NCI-H2107 (cell line): ENCODE measurements at places on chromosomes 12 and 14.

GRCh38 chr14:94531187-94531586, 21.9 kb upstream of the SERPINA12 start:
- no peak for DNase-seq

GRCh38 chr12:95004610-95005009, 1.1 kb upstream of the NDUFA12 start:
- DNase-seq = no peak

DNA sequence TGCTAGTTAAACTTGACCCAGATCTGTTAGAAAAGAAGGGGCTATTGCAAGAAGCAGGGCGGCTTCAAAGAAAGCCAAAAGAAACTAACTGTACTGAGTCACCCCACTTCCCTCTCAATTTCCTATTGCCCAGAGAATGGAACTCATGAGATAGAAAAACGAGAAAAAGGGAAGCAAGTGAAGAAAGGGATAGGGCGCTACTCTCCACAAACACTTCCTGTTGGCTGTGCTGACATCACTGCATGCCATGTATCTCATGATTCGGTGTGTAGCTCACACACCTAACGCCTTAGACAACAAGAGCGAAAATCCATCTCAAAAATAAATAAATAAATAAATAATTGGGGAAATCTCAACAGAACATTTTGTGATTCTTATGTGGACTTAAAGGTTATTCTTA, 13.0 kb upstream of the P2RX4 start:
- DNase-seq = no peak

DNA sequence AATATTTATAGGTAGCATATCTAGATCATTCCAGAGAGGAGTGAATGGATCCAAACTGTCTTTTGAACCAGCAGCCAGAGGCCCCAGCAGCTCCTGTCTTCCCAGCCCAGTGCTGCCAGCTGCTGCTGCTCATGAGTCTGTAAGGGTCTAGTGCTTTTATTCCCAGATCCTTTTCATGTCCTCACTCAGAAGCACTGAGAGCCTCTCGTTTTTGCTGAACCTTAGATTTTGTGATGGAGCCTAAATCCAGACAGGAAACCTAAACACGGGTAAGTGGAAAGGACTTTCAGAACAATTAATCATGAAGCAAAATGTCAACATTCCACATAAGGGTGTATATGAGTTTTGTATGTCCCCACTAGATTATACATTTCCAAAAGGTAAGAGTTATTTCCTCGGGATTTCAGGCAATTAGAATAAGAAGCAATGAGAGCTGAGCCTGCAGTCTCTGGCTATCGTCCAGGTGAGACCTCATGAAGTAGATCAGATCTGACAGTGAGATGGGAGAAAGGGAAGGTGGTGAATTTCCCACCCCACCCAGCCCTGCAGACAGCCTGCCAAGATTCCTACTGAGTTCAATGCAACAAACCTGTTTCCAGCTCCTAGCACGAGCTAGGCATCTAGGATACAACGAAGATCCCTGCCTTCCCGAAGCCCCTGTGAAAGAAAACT, 84.4 kb downstream of the NINJ2 start:
- DNase-seq = no peak

- DNase-seq = no peak
Measured at GRCh38 chr14:101022121-101022520, 118.6 kb upstream of the RTL1 start.

GRCh38 chr14:71764701-71765382, 167.4 kb upstream of the RGS6 start:
- no peak for DNase-seq

DNA sequence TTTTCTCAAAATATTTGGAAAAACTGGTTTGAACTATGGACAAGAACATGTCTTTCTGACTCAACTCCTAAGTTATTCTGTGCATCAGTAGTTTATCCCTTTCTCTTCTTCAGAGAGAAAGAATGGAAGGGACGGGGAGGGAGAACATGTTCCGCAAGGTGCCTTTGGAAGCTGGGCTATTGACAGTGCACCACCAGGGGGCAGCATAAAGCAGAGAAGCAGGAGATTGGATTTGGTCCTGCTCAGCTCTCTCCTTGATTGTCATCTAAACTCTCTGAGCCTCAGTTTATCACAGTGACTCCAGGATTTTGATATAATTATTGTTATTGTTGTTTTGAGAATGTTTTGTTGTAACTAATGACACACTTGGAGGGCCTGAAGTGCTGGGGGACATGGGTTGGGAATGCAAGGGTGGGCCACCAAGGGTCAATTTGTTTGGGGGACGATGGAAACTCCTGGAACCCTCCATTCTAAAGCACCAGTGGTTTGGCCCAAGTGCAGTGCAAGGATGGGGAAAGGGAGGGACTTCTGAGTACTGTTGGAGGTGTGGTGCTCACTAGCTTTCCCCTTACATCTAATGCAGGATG, 45.3 kb upstream of the ANO6 start:
- peak; percentile 27 for DNase-seq

GRCh38 chr14:91352728-91353692, 64.6 kb downstream of the CCDC88C start:
- DNase-seq = no peak

DNA sequence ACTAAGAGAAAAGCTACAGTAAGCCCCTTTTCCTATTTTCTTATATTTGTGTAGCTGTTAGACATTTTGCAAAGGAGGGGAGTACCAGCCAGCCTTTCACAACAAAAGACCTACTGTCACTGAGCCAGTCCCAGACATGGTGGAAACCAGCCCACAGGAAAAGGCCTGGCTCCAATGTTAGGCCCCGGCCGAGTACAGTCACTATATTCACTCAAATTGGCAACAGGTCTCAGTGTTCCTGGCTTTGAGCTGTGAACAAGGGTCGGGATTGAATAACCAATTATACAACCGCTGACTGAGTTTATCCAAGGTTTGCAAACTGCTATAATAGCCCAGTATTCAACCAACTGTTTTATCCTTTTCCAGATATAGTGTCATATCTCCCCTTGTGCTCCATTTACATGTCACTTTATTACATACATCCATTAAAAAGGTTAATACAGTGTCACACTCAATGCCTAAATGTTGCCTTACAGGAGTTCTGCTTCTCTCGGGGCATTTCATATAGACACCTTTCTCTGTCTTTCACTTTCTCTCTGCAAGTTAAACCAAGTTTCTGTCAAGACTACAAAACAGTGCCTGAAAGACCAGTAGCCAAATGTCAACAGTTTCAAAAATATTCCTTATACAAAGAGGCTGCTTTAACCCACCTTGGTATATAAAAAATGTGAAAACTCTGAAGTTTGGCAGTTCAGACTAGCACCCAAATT, 178.1 kb downstream of the SOX5 start:
- no peak for DNase-seq

- no peak for DNase-seq
Measured at GRCh38 chr14:25053585-25053984, 3.6 kb upstream of the STXBP6 start.

GRCh38 chr14:94158239-94158883, 15.8 kb upstream of the PPP4R4 start:
- DNase-seq = no peak

GRCh38 chr14:95025941-95026340, 131.4 kb downstream of the DICER1 start:
- no peak for DNase-seq

DNA sequence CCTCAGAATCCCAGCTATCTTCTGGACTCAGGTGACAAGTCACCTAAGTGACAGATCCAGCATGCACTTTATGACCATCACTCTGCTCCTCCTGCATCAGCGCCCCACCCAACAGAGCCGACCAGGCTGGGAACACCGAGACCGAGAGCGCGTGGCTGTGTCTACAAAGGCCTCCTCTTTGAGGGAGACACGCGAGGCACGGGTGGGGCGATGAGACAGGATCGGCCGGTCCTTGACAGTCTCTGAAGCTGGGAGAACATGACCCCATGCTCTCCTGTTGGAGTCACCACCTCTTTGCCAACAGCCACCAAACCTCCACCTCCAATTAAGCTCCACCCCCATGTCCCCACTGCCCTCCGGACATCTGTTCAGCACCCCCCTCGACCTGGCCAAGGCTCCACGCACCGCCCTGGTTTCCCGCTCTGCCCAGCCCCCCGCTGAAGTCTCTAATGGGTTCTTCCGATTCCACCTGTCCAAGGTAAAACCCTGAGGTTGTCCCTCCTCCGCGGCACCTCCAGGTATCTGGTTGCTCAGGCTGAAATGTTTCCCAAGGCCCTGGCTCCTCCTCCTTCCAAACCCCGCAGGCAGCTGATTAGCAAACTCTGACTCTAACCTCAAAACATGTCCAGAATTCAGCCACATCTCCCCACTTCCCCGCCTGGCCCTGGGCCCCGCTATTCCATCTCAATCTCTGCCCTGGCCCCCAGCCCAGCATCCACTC, 31.5 kb downstream of the HSP90AA1 start:
- DNase-seq = no peak

DNA sequence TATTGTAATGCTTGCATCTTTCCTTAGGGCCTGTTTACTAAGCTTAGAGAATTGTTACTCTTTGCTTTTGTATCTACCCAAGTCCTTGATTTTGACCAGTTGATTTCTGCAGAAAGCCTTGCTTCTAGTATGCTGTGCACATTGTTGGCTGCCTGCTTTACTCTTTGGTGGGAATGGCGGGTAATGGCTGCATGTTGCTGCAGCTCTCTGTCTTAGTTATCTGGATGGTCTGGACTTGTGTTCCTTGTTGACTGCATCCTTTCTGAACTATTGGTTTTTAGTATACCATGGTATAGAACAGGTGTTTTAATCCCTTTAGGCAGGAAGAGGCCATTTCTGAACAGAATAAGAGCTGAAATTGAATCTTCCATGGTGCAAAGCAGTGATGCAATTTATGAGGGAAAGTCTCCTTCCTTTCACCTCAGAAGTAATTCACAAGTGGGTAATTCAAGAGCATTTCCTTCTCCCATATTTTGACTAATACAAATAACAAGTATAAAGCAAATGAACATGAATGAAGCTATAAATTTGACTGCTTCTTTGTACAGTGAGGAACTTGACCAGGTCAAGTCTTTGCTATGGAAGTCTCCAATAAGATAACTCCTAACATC, 466.4 kb downstream of the NPAS3 start:
- no peak for DNase-seq

- DNase-seq = peak; percentile 24
Measured at GRCh38 chr14:32985866-32986265, 47.2 kb downstream of the NPAS3 start.

DNA sequence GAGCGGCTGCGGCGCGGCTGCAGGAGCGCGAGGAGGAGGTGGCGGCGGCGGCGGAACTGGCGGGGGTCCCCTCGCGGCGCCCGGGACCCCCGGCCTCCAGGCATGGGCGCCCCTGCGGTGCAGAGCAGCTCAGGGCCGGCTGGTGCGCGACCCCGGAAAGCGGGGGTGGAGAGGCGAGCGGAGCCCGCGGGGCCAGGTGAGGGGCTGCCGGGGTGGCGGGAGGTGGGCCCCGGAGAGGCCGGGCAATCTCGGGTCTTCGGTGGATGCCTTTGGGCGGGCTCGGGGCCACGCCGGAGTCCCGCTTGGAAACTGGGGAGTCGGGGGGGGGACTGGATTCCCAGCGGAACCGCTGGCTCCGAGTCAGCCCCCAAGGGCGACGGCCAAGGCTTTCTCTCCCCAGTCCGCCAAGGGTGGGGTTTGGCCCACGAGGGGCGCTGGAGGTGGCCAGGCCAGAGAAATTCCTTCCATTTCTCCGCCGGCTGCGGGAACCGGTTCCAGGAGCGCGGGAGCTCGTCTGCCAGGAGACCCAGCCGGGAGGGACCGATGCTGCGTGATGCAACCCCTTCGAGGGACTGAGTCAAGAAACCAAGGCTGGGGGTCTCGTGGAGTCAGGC, 13.9 kb upstream of the NR4A1 start:
- no peak for DNase-seq

DNA sequence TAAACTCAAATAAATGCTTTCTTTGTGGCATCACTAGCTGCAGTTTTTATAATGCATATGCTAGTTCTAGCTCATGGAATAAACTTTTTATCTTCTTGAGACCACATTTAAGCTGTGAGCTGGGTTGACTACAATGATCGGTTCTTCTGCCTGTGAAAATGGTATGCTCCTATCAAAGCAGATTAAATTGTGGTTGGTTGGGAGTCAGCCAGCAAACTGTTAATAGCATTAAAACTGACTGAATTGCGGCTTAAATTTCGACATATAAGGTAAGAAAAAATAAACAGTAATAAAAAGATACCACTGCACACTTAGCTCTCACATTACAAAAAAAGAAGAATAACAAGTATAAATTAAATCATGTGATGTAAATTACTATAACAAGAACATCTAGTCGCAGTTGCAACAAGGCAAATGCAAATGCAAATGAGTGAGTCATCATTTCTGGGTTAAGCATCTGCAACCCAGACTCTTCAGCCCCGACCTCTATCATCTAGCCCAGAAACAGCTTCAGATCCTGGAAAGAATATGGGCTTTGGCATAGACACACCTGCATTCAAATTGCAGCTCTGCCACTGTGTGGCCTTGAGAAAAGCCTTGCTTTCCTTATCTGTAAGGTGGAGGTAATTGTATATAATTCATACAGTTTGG, 19.8 kb upstream of the DHRS7 start:
- DNase-seq = peak; percentile 61

- no peak for DNase-seq
Measured at GRCh38 chr14:26841920-26842741, 244.3 kb upstream of the NOVA1 start.

DNA sequence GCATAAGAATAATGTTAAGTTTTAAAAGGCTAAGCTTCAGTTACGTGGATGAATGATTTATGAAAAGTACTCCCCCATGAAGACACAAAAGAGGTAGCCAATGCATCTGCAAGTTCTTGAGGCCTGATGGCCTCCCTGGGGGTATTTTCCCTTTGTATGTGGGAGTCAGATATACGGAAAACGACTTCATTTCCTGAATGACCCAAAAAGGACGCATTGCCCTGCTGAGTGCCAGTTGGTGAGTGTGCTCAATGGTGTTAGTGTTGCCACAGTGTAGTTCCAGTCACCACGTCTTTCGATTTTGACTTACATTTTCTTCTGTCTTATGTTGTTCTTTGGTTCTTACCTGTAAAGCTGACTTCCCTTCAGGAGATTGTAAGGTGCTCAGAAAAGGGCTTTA, 8.0 kb downstream of the ETV6 start:
- no peak for DNase-seq
